ENCODE measurements at places on chromosomes 2 and 18.
A peak's percentile ranks its signal among the peaks of the same experiment; 100 is the strongest.

DNA sequence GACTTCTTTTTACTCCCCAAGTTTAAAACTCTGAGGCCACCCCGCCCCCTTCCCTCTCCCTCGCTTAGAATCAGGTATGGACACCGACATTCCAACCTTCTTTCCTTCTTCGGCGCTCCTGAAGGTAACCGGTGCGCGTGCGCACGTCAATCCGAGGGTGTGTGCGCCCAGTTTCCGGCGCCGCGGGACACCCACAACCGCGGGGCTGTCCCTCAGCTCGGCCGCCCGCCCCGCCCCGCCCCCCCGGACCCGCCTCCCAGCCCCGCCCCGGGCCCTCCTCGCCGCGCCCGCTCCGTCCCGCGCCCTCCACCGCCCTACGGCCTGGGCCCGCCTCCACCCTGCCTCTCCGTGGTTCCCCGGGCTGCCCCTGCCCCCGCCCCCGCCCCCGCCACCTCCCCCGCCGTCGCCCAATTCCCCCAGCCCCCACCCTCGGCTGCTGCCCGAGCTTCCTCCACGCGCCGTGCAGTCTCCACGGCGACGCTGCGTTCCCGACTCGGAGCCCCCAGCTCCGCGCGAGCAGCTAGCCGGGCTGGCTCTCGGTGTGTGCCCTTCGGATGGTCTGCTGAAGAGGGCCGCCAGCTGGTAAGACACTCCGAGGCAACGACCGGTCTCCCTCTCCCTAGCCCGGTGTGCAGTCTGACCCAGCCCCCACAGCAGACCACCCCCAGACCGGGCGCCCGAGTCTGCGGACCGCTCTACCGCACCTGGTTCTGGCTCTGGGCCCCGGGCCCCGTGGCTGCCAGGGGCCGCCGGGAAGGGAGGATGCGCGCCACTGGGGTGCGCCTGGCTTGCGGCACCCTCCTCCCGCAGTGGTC, 635 bp downstream of the ERICH2 start:
- peak; percentile 75 for DNase-seq

GRCh38 chr2:213036836-213037235, 114.6 kb downstream of the IKZF2 start:
- no peak for DNase-seq

GRCh38 chr18:43049021-43049420, 66.5 kb downstream of the RIT2 start:
- DNase-seq: no peak

DNA sequence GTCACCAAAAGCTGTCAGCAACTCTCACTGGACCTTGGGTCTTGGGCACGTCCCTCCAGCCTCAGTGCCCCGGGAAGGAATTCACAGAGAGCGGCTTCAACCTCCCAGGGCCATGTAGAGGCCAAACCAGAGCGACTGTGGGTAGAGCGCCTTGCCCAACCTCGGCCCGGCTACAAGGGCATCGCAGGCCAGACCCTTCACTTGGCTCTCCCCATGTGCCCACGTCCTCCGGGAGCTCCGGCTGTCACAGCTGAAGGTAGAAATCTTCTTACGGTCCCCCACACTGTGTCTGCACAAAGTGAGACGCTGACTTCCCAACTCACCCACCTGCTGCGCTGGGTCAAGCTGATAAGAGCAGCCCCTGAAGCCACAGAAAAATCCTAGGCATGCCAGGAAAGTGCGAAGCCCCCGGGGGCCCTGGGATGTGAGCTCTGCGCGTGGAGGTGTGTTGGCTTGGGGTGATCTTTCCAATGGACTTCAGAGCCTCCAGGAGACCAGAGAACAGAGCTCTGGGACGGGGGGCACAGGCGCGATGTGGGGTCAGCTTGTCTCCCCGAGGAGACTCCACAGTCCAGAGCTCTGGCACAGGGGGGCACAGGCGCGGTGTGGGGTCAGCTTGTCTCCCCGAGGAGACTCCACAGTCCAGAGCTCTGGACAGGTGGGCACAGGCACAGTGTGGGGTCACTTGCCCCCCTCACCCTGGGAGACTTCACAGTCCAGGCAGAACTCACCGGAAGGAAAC, 105.5 kb downstream of the RTP5 start:
- DNase-seq: no peak

DNA sequence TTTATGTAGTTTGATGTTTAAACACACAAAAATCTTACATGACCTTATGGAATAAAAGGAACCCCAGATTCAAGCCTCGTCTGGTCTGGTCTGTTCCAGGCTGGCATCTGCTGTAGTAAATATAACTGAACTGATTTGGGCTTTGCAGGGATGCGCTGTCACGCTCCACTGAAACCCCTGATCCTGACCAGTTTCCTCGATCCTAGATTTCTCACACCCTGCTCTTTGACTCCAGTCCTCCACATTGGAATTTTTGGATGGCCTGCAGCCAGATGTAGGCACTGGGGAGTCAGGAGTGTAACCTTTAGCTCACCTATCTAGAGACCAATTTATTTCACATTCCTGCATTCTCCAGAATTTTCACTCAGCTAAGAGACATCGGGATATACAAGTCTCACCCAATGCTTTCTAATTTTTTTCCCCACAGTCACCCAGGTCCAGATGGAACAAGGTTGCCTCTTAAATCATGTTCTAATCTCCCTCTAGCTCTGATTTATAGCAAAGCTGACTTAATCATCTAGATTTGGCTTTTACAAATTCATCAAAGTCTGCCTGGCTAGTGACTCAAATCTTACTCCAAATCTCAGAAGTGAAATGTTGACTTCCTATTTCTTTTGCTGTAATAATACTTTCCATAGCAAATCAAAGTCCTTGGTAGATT, 219.6 kb downstream of the CD226 start:
- DNase-seq: no peak

- DNase-seq: peak; percentile 86
These were observed 18.1 kb downstream of the LPIN2 start for GRCh38 chr18:2994603-2995432.

GRCh38 chr18:26133652-26134051, at the start of gene PSMA8:
PSMA8 (plus strand) TSS chr18:26133869; CDS start chr18:26133966, 97 bp downstream.
- DNase-seq: peak; percentile 59

DNA sequence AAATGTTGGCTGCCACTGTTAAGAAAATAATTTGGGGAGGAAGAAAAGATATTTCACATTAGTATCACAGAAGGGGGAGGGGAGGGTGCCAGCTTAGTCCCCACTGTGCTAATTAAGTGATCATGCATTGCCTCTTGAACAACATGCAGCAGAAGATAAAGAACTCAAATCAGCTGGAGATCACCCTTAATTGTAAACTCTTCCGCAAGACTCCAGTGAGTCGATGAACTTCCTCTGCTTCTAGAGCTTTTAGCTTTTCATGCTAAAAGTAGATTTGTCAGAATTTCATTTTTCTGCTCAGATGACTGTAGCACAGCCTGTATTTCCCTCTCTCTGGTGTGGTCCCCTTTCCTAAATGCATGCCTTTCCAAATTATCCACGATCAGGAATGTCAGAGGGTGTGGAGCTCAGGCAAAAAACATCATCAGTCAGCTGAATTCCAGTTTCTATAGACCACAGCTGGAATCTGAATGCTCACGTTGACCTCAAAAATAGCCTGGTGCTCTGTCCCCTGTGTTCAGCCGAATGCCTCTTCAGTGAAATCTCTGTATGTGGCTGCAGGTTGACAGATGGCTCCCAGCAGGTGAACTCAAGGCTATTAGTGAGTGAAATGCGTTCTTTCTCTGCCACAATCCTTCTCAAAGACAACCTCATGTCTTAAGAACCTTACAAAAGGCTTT, 156.8 kb upstream of the UNC80 start:
- DNase-seq: no peak

DNA sequence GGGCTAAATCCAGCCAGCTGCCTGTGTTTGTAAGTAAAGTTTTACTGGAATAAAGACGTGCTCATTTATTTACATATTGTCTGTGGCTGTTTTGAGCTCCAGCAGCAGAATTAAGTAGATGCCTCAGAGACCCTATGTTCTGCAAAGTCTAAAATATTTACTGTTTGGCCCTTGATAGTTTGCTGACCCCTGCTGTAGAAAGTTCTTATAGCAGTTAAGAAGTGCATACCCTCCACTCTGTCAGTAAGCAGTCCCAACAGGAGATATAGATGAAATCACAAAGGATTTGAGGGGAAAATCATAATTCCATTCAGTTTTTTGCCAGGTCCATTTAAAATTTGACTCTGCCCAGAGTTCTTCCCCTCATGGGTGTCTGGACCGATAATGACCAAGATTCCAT, 50.1 kb upstream of the ITM2C start:
- peak; percentile 19 for DNase-seq

GRCh38 chr2:64562148-64562784, 38.1 kb downstream of the AFTPH start:
- DNase-seq: peak; percentile 54

- DNase-seq: peak; percentile 27
These were observed 37.6 kb upstream of the MGAT4A start for GRCh38 chr2:98768384-98769113.
